ENCODE measurements at places on chromosomes 1 and 21. TPM values are rescaled to one million over a fixed set of nuclear protein-coding genes. Genes with fewer than 3 reads are reported as not detected.

DNA sequence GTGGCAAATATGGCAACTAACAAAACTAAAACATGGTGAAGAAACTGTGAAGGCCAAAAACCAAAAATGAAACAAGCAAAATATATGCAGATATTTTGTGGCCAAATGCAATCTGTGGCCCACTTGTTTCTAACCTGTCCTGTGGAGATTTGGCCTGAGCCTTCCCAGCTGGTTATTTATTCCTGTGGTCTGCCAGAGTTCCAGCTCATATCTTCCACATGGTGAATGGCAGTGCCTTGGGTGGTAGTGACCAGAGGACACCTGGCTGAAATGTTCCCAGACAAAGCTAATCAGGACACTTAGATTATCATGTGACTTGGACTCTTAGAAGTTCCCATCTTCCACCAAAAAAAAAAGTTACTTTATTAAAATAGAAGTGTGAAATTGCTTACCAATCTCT lies 39.7 kb downstream of the RNASEL start:
- no peak for DNase-seq
- H3K4me1 ChIP-seq, result no peaks in the 10 kb centered on the region

DNA sequence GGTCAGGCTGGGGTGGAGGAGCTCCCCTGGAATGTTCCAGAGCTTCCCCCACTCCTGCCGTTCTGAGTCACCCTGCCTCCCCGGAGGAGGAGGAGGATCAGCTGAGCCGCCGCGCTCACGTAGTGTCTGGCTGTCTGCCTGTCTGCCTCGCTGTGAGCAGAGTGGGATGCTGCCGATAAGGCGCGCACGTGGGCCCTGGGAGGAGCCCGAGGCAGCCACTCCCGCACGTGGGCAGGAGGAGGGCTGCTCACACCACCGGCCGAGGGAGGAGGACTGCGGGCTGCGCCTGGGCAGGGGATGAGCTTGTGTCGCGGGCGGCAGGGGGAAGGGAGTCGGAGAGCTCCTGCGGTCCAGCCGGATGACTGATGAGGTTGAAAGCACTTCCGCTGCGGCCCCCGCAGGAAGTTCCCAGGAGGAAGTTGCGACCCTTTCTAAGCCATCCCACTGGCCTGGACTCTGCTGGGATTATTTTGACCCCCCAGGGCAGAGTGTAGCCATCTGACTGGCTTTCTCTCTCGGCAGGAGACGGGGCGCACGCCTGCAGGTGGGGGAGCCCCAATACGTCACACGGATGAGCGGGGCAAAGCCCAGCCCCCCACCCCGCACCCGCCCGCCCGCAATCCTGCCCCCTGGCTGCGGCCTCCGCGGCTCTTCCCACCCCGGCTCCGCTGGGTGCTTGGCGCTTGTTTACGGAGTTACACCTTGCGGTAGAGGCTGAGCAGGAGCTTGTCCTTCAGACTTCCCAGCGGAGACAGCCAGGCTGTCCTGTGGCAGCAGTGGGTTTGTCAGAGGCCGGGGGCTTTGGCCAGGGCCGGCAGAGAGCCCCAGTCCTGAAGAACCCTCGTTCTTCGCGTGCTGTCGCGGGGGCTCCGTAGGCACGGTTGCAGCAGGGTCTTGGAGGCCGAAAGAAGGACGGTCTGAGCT lies 9.8 kb downstream of the PDXK start:
- H3K27ac ChIP-seq, result peak overlapping the region; percentile 81
- peak; percentile 70 for DNase-seq
- peaks cover 69% of the 10 kb centered on the region for H3K4me1 ChIP-seq
- H3K4me3 ChIP-seq, result peak overlapping the region; percentile 67
- H3K36me3 ChIP-seq, result peaks cover under 1% of the 10 kb centered on the region

- H3K4me1 ChIP-seq, result peaks cover 38% of the 10 kb centered on the region
- H3K27me3 ChIP-seq, result no peaks in the 10 kb centered on the region
- H3K27ac ChIP-seq, result no peak overlapping the region
- H3K36me3 ChIP-seq, result peaks cover 20% of the 10 kb centered on the region
Measured at GRCh38 chr1:170064821-170065220, 9.7 kb downstream of the KIFAP3 start.

- peaks cover 58% of the 10 kb centered on the region for H3K36me3 ChIP-seq
- H3K27me3 ChIP-seq, result no peaks in the 10 kb centered on the region
- H3K4me1 ChIP-seq, result peaks cover 2% of the 10 kb centered on the region
Measured at GRCh38 chr1:155473151-155473821, 89.3 kb downstream of the ASH1L start.

- no peak overlapping the region for H3K27ac ChIP-seq
- no peaks in the 10 kb centered on the region for H3K4me1 ChIP-seq
- H3K4me3 ChIP-seq, result no peak overlapping the region
Measured at GRCh38 chr1:104574620-104575019, 824.9 kb downstream of the AMY1C start.

GRCh38 chr1:217747156-217747769 lies 116.1 kb downstream of the SPATA17 start:
- no peak overlapping the region for H3K27ac ChIP-seq
- H3K4me3 ChIP-seq, result no peak overlapping the region
- no peaks in the 10 kb centered on the region for H3K4me1 ChIP-seq
- no peaks in the 10 kb centered on the region for H3K27me3 ChIP-seq
- peak; percentile 6 for DNase-seq

DNA sequence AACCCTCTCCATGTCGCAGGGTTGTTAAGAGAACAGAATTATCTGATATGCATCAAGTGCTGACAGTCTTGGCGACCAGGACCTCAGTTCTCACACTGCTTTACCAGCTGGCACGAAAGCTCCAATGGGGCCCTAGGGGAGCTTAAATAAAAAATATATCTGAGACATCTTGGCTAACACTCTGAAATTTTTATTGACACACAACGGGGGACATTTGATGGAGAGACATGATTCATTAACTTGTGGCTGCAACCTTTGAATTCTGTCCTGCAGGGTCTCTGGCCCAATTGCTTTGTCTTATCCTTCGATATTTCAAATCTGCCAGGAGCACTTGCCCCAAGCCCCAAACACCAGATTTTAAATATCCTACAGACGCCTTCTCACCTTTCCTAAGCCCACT lies 567.0 kb downstream of the AJAP1 start:
- no peak overlapping the region for H3K27ac ChIP-seq
- H3K36me3 ChIP-seq, result no peaks in the 10 kb centered on the region
- H3K4me3 ChIP-seq, result no peak overlapping the region
- DNase-seq, result no peak

DNA sequence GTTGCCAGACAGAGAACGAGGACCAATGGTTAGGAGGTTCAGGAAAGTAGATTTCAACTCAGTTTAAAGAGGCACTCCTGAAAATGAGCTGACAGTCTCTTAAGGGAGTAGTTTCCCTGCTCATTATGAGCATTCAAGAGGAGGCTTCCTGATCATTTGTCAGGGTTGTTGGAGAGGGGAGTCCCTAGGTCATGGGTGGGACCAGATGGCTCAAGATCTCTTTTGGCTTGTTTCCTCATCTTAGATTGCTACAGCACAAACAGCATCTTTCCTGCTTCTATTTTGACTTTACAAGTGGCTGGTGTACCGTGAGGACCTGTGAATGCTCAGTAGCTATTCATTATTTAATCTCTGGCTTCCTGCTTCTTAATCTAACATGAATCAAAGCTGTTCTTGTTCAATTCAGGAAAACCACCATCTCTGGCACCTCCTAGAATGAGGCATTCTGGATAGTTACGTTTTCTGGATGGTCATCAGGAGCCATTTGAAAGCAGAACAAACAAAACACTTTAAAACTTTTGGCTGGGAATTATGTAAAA lies 47.6 kb downstream of the PEX14 start:
- peaks cover 13% of the 10 kb centered on the region for H3K36me3 ChIP-seq
- H3K4me1 ChIP-seq, result peaks cover 35% of the 10 kb centered on the region
- H3K4me3 ChIP-seq, result no peak overlapping the region
- no peaks in the 10 kb centered on the region for H3K27me3 ChIP-seq

- no peaks in the 10 kb centered on the region for H3K36me3 ChIP-seq
- H3K27me3 ChIP-seq, result peaks cover 44% of the 10 kb centered on the region
- H3K27ac ChIP-seq, result no peak overlapping the region
Measured at GRCh38 chr1:204077979-204078696, 5.2 kb downstream of the SOX13 start.

- no peak overlapping the region for H3K4me3 ChIP-seq
- no peaks in the 10 kb centered on the region for H3K36me3 ChIP-seq
- no peaks in the 10 kb centered on the region for H3K4me1 ChIP-seq
- H3K27me3 ChIP-seq, result peaks cover 2% of the 10 kb centered on the region
Measured at GRCh38 chr1:34360574-34360973, 183.9 kb downstream of the C1orf94 start.

GRCh38 chr1:43043695-43044094 lies 85.0 kb upstream of the SLC2A1 start:
- H3K4me1 ChIP-seq, result peaks cover 6% of the 10 kb centered on the region
- no peak overlapping the region for H3K27ac ChIP-seq
- no peak overlapping the region for H3K4me3 ChIP-seq
- no peaks in the 10 kb centered on the region for H3K36me3 ChIP-seq
- no peaks in the 10 kb centered on the region for H3K27me3 ChIP-seq

GRCh38 chr1:213457186-213457585 lies 406.1 kb downstream of the RPS6KC1 start:
- H3K27ac ChIP-seq, result no peak overlapping the region
- no peaks in the 10 kb centered on the region for H3K4me1 ChIP-seq
- H3K27me3 ChIP-seq, result no peaks in the 10 kb centered on the region
- DNase-seq, result no peak
- H3K4me3 ChIP-seq, result no peak overlapping the region
- H3K36me3 ChIP-seq, result no peaks in the 10 kb centered on the region

The APOBEC4 gene
- total RNA-seq, result not detected

The REN gene
- not detected for total RNA-seq

The VANGL1 gene
- 16.4 TPM for total RNA-seq

The RGS16 gene
- 2.0 TPM for total RNA-seq

The CBR3 gene
- 30.9 TPM for total RNA-seq

The SYCP1 gene
- not detected for total RNA-seq

The LRRC8C gene
- 45.0 TPM for total RNA-seq

The DNMT3L gene
- not detected for total RNA-seq

The CFH gene
- total RNA-seq, result 5.3 TPM

The NBPF20 gene
- 0.62 TPM for total RNA-seq

Data from activated CD4-positive, alpha-beta T cell treated with anti-CD3 and anti-CD28 coated beads, Interleukin-2, amount 10 ng/mL, durations not matched to agents 7 days and 5 days (primary cell).